Head of caudate nucleus (tissue), 42 donors: ENCODE measurements at places on chromosomes 5 and 9.

GRCh38 chr5:175385691-175386362 is 58.2 kb downstream of the DRD1 start:
- no peak for DNase-seq

DNA sequence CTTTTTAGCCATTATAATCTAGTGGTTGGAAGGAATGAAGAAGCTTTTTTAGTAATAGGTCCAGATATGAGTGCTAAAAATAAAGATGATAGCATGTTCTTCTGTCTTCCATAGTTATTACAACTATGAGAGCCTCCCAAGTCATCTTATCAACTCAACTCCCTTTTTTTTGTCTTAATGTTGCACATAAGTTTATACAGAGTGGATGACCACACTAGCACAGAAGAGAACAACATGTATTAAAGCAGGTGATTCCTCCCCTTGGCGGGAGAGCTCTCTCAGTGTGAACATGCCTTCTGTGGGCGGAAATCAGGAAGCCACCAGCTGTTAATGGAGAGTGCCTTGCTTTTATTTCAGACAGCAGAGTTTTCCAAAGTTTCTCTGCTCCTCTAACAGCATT is 40.1 kb upstream of the STX17 start:
- no peak for DNase-seq

GRCh38 chr5:109907731-109908130 is 218.0 kb downstream of the MAN2A1 start:
- DNase-seq, result no peak

DNA sequence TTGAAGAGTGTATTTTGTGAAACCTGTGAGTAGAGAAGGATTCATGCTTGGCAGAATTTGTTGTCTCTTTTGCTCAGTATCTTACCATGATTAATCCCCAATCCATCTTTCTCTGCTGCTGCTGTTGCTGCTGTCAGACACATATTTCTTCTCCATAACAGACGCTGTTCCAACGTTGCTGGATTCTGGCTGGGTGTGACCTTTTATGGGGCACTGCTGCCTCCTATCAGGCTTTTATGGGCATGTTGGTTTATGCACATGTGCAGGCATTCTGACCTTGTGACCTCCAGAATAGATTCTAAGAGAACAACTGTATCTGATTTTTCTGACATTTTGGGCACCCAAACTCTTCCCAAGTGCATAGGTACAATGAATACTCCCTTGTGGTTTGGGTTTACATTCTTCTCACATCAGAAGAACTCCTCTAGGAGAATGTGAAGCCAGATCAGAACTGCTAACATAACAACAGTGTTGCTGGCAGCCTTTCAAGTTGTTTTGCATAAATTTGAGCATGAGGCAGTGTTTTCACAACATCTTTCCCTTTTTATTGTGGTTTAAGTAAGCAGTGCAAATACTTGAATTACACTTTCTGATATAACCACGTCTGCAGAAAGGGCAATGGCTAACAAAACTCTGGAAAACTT is 9.2 kb upstream of the ISL1 start:
- DNase-seq, result no peak

GRCh38 chr9:94553029-94553938 is 1.6 kb upstream of the PCAT7 start:
- no peak for DNase-seq

- no peak for DNase-seq
Measured at GRCh38 chr9:32811246-32811645, 27.9 kb downstream of the TMEM215 start.

DNA sequence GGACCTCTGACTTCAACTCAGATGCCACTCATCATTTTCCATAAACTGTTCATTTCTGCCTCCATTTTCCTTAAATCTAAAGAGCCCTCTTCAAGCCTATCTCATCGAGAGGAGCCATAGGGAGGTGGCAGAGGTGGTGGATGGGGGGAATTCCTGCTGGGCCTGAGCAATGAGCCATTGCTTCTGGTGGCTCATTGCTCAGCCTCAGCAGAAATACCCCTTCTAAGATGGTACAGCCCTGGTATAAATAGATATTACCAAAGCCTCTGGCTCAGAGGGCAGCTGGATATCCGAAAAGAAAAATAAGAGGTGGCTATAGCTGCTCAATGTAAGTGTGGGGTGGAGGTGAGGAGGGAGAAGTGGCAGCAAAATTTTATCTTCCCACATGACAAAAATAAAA is 313.5 kb downstream of the CAAP1 start:
- no peak for DNase-seq

GRCh38 chr5:56615361-56616153 is 199.8 kb upstream of the MAP3K1 start:
- DNase-seq, result no peak

DNA sequence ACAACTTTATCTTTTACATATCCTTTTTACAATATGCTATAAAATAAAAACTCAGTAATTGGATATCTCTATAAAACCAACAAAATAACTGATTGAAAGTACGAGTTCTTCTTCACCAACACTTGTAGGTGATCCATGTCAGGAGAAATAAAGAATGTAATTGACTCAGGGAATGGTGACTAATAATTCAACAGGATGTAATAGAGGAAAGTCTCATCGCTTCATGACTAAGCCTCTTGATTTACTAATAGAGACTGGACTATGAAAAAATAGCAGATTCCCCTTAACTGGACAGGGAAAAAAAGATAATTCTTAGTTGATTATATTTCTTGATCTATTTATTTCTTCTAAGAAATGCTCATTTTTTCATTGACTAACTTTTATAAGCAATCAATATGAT is 507.7 kb upstream of the PTGER4 start:
- no peak for DNase-seq

- no peak for DNase-seq
Measured at GRCh38 chr9:127360250-127360649, 36.7 kb upstream of the SLC2A8 start.

DNA sequence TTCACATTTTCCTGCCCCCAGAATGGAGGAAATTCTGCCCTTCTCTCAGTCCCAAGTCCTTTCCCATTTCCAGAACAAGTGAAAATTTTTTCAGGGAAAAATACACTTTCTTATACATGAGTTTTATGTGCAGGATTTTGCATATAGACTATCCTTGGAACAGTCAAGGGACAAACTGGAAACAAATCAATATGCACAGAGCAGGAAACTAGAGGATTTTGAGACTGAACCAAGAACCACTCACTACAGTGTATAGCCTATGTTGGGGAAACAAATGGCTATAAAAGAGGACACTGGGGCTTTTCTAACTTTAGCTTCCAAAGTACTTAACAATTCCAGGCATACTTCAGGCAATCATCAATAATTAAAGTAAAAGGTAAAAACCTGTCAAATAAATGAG is 1036.1 kb upstream of the ARRDC3 start:
- no peak for DNase-seq

- DNase-seq, result no peak
Measured at GRCh38 chr5:66931651-66932050, 264.9 kb downstream of the CD180 start.

DNA sequence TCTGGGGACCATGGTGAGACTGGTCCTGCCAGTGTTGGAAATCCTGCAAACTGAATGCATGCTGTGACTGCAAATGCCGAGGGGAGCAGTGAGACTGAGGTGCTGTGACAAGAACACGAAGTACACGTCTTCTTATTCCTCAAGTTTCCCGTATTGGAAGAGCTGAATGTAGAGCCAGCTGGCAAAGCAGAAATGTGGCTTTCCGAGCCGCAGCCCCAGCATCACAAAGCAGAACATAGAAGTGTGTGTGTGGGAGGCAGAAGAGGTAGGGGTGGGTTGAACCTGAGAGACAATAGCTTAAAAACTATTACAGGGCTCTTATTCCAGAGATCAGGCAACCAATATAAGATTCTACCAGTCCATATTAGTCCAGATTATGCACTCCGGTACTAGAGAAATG is 98.8 kb downstream of the CARTPT start:
- DNase-seq, result no peak

- peak; percentile 46 for DNase-seq
Measured at GRCh38 chr5:74865804-74866595, at the start of gene FAM169A. Gene FAM169A (minus strand): TSS chr5:74866387. CDS start chr5:74841676, 24,711 bp downstream.

DNA sequence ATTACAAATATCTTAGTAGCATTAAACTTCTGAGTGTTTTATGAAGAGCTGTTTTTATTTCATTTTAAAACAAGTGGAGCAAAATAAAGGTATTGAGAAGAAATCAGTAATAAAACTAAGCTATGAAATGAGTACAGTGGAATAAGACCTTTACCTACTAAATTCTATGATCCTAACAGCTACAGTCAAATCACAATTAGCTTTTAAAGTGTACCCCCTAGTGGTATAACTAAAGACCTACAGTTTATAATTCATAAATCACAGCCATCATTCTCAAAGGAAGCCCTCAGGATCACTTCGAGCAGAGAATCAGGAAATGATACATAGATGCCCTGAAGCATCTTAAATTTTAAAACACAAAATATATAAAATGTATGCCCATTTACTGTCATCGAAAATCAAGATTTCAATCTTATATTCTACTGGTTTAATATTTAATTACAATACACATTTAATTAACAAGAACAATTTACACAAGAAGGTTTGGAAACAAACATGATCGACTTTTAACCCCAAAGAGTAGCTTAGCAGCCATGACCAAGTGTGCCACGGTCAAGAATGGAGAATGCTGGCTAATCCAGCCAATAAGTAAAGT is 12.3 kb downstream of the CCNH start:
- no peak for DNase-seq

DNA sequence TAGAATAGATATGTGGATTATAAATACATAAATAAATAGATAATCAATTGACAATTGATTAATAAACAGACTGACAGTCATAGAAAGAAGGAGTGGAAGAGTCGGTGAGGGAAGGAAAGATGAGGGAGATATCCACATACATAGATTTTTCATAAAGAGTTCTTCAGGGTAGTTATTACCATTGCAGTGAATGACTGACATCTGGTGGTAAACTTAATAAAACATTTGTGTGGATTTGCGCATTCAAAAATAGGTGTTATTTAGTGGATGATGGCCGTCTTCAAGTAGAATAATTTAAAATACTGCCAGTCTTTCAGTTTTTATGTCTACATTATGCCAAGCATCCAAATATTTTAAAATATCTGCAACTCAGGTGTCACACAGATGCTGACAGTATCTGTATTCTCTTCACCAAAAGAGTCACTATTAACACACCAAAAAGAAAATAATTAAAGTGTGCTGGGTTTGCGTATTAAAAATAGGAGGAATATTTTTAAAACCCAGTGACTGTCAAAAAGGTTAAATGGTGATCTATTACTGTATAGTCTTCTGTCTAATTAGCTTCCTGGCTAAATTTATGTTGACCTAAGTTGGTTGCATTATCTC is 78.8 kb downstream of the GIN1 start:
- no peak for DNase-seq

DNA sequence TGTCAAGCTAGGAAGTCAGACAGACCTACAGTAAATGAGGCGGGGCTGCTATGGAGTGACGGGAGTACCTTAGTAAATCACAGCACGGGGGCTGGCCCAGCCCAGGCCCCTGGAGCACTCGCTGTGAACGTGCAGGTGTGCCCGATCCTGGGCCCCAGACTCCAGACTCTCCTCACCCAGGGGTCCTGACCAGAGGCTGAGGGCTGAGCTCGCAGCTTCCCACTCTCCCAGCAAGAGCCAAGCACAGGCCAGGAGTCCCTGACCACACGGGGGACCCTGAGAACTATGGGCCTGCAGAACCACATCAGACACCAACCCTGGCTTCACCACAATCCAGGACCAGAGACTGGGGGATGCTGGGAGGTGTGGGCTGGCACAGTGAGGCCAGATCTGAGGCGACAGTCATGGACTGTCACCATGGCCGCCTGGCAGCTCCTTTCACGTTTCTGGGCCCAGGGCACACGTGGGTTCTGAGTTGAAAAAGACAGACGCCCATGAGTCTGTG is 73.4 kb downstream of the ADAMTS2 start:
- no peak for DNase-seq

GRCh38 chr5:131256507-131256823 is 7.4 kb upstream of the CDC42SE2 start:
- no peak for DNase-seq

DNA sequence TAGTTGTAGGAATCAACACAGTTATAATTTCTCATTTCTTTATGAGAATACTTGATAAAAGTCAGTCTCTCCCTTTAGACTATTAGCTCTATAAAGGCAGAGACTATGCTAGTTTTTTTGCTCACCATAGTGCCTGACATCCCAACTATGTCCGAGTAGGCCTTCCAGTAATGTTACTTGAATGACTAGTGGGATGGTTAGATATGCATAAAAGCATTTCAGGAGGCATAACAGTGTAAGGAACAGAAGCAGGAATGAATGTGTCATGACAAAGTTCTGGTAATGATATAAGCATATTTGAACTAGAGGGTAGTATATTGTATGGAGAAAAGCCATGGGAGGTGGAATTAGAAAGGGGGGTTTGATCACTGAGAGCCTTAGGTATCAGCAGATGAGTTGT is 77.4 kb upstream of the C5orf46 start:
- no peak for DNase-seq

DNA sequence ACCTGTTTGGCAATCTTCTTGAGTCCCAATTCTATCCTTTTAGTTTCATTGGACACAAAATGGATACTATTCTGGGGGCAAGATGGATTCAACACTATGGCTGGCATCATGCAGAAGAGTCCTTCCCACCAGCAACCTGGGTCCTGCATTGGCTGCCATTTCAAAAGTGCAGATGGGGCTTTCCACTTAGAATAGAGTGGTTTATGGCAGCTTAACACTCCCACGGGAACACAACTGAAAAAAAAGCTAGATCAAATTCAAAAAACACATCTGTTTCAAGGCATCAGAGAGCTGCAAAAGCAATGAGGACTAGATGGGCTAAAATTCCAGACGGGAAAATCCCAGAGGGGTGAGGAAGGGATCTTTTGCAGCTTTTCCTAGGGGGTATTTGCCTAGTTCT is 11.2 kb upstream of the HMHB1 start:
- no peak for DNase-seq

- no peak for DNase-seq
Measured at GRCh38 chr5:128534726-128535125, 3.3 kb downstream of the FBN2 start.

DNA sequence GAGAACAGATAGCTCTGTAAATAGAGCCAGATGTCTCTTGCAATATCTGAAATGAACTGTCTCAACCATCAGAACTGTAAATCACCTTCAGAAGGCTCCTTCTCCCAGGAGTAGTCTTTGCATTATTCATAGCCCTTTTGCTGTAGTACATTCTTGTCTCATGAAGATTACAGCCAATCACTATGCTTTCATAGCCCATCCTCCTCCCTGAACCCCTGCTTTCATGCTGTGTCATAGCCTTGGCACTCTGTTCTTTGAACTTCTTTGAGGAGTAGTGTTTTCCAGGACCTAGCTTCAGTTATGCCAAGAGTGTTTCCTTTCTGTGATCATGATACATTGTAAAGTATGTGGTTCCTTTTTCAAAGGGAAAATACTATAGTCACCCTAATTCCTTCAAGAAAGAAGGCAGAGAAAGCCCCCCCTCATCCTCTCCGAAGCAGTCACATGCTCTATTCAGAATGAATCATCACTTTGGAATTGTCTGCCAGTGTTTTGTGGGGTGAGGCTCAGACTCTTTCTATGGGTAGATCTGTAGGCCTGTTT is 61.1 kb downstream of the GRIA1 start:
- DNase-seq, result peak; percentile 23

DNA sequence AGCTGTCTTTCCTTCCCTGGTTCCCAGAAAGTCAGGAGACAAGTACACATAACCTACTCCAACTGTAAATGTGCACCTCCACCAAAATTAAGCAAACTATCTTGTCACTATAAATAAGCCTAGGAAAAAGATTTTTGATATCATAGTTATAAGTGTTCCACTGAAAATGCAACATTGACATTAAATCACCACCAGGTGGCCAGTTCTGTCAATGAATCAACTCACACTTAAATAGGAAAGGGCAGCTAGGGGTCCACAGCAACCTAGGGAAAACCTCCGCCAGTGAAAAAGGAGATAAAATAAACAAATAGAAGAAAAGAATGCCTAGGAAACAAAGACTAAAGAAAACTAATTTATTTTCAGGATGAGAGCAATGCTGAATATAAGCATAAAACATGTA is 243.0 kb upstream of the PTPRD start:
- DNase-seq, result no peak
